ENCODE measurements at places on chromosomes 7 and 10. TPM values are rescaled to one million over a fixed set of nuclear protein-coding genes. Genes with fewer than 3 reads are reported as not detected.

GRCh38 chr7:55306331-55306730 is 58.8 kb upstream of the LANCL2 start:
- no peak for DNase-seq
- H3K4me1 ChIP-seq: no peaks in the 10 kb centered on the region
- H3K36me3 ChIP-seq: no peaks in the 10 kb centered on the region
- no peaks in the 10 kb centered on the region for H3K27me3 ChIP-seq
- no peak overlapping the region for H3K4me3 ChIP-seq

DNA sequence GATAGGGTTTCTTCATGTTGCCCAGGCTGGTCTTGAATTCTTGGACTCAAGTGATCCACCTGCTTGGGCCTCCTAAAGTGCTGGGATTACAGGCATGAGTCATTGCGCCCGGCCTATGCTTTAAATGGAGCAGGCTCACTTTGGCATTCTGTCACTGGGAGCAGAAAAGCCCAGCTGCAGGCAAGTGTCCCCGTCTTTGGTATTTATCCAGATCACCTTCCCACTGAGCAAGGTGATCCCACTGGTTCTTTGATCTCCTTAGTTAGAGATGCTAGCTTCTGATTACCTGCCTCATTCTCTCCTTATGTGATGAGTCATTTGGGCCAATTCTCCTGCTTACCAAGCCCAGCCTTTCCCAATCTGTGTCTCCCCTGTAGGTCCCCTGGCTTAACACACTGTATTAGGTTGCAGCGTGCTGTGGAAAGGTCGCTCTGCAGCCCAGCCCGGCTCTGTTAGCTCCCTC is 39.3 kb downstream of the SPDYE5 start:
- no peak overlapping the region for H3K27ac ChIP-seq
- no peaks in the 10 kb centered on the region for H3K36me3 ChIP-seq
- no peak overlapping the region for H3K4me3 ChIP-seq
- no peak for DNase-seq
- H3K4me1 ChIP-seq: peaks cover 12% of the 10 kb centered on the region

GRCh38 chr10:35946556-35946955 is 304.5 kb upstream of the FZD8 start:
- H3K4me3 ChIP-seq: no peak overlapping the region
- H3K27ac ChIP-seq: no peak overlapping the region
- H3K4me1 ChIP-seq: peaks cover 7% of the 10 kb centered on the region
- H3K27me3 ChIP-seq: no peaks in the 10 kb centered on the region
- DNase-seq: no peak

DNA sequence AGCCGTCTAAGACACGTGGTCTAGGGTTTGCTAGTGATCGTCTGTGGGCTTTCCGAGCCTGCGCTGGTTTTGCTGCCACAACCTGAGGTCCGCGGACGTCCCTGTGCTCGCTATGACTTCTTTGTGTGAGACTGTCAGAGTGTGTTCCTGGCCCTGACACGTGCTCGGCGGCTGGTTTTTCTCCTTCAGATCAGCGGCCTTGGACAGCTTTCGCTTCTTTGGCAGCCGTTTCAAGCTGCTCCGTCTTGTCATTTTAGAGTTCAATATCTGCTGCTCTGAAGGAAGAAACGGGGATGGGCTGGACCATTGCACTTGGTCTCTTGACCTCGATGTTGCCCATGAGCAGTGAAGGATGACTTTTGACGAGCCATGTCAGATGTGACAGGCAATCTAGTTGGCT is 147.3 kb downstream of the MGMT start:
- H3K36me3 ChIP-seq: no peaks in the 10 kb centered on the region
- H3K27ac ChIP-seq: no peak overlapping the region
- no peaks in the 10 kb centered on the region for H3K4me1 ChIP-seq
- no peak for DNase-seq

DNA sequence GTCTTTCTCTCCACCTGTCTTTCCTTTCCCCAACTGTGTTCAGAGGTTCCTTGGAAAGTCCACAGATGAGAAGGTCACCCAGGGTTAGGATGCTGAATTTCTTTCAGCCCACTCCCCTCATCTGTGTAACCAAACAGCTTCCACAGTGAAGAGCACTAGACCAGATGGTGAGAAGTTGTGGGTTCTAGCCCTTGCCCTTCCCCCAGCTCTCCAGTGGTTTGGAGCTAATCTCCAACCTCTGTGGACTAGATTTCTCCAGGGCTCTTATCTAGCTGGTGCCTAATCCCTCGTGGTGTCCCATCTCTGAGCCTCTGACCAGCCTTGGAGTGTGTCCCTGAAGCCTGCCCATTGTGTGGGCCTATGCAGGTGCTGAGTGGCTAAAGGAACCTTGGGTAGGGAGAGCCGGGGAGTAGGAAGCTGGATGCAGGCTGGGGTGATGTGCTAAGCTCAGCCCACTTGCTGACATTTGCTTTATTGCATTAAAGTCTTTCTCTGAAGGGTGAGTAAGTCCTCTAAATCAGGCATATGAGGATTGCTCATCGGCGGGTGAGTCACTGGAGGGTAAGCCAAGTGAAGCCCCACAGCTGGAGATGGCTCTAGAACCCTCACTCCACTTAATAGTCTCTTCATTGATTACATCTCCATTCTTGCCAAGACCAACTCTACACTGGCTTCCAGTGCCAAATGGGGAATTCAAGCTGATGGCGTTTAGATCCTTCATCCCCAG is 14.9 kb downstream of the DUSP5 start:
- no peak overlapping the region for H3K27ac ChIP-seq
- no peak for DNase-seq
- H3K27me3 ChIP-seq: no peaks in the 10 kb centered on the region
- no peaks in the 10 kb centered on the region for H3K36me3 ChIP-seq

- no peaks in the 10 kb centered on the region for H3K36me3 ChIP-seq
- peaks cover 5% of the 10 kb centered on the region for H3K4me1 ChIP-seq
- H3K4me3 ChIP-seq: no peak overlapping the region
These were observed 172.3 kb downstream of the AUTS2 start for GRCh38 chr7:69770613-69771012.

Gene PRKCQ
- 6.0 TPM for total RNA-seq

Gene NUTM2B
- 1.3 TPM for total RNA-seq
